Cerebellum (tissue), 4 donors: ENCODE measurements at places on chromosomes 11 and 22. TPM values are rescaled to one million over a fixed set of nuclear protein-coding genes. Genes with fewer than 3 reads are reported as not detected.

GAB4 gene
- total RNA-seq: not detected

DUSP8 gene
- total RNA-seq: 6.7 TPM

OR2AG1 gene
- total RNA-seq: not detected

CBX6 gene
- 27.4 TPM for total RNA-seq

PHRF1 gene
- total RNA-seq: 25.9 TPM

SPDYC gene
- total RNA-seq: not detected

MS4A15 gene
- total RNA-seq: not detected

KLHL35 gene
- total RNA-seq: 17.0 TPM

OR6T1 gene
- not detected for total RNA-seq

PARVB gene
- total RNA-seq: 5.1 TPM

PNPLA5 gene
- not detected for total RNA-seq

CCDC15 gene
- 3.5 TPM for total RNA-seq

SLC22A9 gene
- not detected for total RNA-seq

ENTHD1 gene
- total RNA-seq: not detected

ALX4 gene
- 4.4 TPM for total RNA-seq

VSIG10L2 gene
- total RNA-seq: not detected

APOBEC3F gene
- total RNA-seq: 1.1 TPM

KRTAP5-8 gene
- total RNA-seq: not detected
